ENCODE measurements at places on chromosomes 1 and 21.
A peak's percentile ranks its signal among the peaks of the same experiment; 100 is the strongest.

- DNase-seq: no peak
These were observed 60.4 kb downstream of the IRF2BP2 start for GRCh38 chr1:234549447-234550021.

DNA sequence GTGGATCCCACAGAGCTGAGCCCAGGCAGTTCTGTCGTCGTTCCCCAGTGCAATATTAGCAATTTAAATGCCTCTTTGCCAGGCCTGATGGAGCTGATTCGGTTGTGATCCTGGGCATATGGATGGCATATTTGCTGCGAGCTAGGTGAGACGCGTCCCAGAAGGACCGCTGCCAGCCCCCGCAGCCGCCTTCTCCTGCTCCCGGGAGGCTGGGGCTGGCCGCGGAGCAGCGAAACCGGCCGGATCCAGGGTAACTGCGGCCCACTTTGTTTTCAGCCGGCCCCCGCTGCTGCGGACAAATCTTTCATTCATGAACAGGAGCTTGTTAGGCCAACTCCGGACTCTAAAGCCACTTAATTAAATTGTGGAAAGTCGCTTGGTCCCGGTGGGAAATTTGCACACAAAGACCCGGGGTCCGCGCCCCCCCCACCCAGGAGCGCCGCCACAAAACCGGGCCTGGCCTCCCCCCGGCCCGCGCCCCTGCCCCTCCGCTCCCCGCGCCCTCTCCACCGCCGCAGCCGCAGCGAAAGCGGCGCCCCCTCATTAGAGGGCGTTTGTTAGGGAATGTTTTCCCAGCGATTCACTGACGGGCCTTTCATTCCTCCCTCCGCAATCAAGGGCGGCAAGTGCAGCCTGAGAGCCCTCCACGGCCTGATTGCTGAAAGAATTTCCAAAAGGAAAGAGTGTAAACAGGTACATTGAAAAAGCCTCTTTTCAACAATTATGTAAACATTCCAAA, 383.3 kb downstream of the RRAGC start:
- DNase-seq: no peak

- DNase-seq: no peak
These were observed 10.5 kb upstream of the MCOLN3 start for GRCh38 chr1:85058786-85059185.

GRCh38 chr1:118563981-118564951, 379.2 kb upstream of the SPAG17 start:
- DNase-seq: no peak

DNA sequence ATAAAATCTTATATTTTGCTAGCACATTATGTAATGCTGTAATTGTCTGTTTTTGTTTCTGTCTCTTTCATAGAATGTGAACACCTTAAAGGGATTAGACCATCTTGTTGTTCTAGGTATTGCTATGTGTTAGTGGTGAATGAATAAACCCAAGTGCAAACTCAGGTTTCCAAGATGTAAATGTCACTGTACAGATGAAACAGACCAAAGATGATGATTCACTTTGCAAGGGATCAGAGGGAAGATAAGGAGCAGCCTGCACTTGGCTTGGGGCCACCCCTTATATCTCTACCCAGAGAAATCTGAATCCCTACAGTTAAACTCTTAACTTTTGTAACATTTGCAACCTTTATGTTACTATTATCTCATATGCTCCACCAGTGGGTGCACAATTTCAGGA, 25.4 kb downstream of the UROD start:
- no peak for DNase-seq

GRCh38 chr1:165641231-165641987, 10.4 kb downstream of the MGST3 start:
- DNase-seq: no peak

- DNase-seq: no peak
These were observed 145.4 kb downstream of the PLXNA2 start for GRCh38 chr1:208098773-208099172.

- no peak for DNase-seq
These were observed 21.9 kb downstream of the DUSP10 start for GRCh38 chr1:221719987-221720386.

DNA sequence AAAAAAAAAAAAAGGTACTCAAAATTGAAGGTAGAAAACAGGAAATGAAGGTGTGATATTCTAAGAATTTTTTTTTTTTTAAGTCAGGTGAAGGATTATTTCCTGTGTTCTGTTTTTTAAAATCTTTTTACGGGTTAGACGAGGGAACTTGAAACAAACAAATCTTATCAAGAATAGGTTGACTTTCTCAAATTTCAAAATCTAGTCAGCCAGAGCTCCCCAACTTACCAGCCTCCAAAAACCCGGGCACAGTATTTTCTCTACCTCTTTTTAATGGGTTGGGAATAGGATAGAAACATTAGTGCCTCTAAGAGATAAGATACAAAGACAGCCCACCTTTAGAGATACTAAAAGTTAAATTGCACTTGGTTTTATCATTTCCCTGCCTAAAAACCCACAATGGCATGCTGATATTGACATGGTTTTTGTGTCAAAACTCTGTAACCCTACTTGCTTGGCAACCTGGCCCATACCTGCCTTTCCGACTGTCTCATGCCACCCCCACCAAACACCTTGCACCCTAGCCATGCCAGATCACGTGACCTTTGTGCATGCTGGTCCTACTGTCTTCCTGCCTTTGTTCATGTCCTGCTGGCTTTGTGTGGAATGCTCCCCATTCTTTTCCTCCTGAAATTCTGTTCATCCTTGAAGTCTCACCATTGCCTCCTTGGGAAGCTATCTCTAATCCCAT, 4.2 kb downstream of the RCAN3 start:
- DNase-seq: no peak

DNA sequence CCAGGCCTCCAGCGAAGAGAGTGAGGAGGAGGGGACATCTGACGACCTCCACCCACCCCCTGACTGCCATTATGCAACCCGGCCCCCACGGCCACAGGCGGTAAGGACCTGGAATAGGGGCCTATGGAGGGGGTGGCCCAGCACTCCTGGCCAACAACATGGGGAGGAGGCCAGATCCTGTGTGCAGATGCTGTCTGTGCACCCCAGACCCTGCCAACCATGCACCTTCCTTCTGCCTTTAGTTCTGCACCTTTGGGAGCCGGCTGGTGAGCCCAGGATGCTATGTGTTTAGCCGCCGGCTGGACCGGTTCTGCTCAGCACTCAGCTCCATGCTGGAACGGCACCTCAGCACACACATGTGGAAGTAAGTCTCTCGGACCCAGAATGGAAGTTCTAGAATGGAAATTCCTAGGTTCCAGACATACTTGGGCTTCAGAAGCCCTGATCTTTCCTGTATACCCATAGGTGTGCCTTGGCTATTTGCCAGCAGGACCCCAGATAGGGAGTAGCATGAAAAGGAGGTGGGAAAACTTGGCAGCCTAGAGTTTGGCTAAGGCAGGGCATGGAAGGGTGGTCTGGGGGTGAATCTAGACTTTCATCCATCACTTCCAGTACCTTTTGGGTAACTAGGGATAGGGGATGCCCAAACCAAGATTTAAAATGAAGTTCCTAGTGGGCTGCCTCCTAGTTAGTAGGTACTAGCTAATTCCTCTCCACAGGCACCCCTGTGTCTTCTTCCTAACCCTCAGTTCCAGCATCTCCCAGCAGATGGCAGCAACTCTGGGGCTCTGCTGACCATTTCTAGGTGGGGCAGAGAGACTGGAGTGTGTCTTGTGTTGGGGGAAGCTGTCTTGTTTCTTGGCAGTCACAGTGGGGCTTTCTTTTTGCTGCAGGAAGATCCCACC, 3.6 kb upstream of the CYB561D1 start:
- DNase-seq: no peak

- DNase-seq: peak; percentile 81
These were observed 27.4 kb upstream of the CTPS1 start for GRCh38 chr1:40951943-40952743.

Measured in NCI-H510A (cell line).